ENCODE measurements at places on chromosomes 3 and 15.
A peak's percentile ranks its signal among the peaks of the same experiment; 100 is the strongest.

- DNase-seq: no peak
Measured at GRCh38 chr3:44877333-44877732, 2.9 kb downstream of the TGM4 start.

GRCh38 chr15:63223463-63223862 is 34.1 kb downstream of the RAB8B start:
- DNase-seq: no peak

GRCh38 chr3:126551839-126552687 is 6.7 kb downstream of the C3orf22 start:
- DNase-seq: no peak

GRCh38 chr3:100706365-100706764 is 2.9 kb upstream of the TFG start:
- DNase-seq: no peak

- DNase-seq: no peak
Measured at GRCh38 chr3:131107637-131108433, 81.2 kb downstream of the NEK11 start.

DNA sequence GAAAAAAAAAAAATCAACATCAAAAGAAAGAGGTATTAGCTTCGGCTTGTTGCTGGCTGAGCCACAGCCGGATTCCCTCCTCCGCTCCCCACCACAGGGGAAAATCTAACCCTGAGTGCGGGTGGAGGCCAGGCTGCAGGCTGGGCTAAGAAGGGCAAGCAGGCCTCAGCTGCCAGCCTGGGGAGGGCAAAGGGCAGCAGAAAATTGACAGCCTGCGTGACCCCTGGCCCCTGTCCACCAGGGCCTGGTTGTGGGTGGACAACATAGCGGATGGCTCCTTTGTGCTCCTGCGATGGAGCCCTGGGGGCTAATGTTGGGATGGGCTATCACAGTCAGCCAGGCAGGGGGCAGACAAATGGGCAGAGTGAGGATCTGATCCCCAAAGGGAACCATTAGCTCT is 25.4 kb downstream of the CACNA2D2 start:
- no peak for DNase-seq

GRCh38 chr15:87483468-87483867 is 773.1 kb downstream of the NTRK3 start:
- no peak for DNase-seq

- no peak for DNase-seq
Measured at GRCh38 chr3:10351013-10351735, 30.3 kb upstream of the SEC13 start.

- DNase-seq: no peak
Measured at GRCh38 chr3:197804511-197804910, 13.5 kb downstream of the LRCH3 start.

GRCh38 chr15:53987480-53987879 is 9.2 kb downstream of the UNC13C start:
- DNase-seq: no peak

GRCh38 chr3:63089007-63089750 is 188.9 kb upstream of the SYNPR start:
- DNase-seq: no peak

DNA sequence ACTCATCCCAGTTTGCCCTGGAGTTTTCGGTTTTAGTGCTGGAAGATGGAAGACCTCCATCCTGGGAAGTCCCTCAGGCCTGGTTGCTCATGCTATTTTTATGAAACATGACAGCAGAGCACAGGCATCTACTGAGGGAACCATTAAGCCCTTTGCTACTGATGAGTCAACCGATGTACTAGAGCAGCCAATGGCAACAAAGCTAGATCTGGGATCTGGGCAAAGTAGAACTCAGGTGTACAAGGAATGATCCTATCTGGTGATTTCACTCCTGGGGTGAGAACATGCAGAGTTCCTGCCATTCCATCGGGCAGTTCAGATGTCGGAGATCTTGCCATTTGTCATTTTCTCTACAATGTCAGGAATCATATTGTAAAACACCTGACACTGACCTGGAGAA is 166.2 kb upstream of the NSMCE3 start:
- no peak for DNase-seq

- no peak for DNase-seq
Measured at GRCh38 chr3:149476225-149476624, 1.7 kb downstream of the TM4SF4 start.

DNA sequence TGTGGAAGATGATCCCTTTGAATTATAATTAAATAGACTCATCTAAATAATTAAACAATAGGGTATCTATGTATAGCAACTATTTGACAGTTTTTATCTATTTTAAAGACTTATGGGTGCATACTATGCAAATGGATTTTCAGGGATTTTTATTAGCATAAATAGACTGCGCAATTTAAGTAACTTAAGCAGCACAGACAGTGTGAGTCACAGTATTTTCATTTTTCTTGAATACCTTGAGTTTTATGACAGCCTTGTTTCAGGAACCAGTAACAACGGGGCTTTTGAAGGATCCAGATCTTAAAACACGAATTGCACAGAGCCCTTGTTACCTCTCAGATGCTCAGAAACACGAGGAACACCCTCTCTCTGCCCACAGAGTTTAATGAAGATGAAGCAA is 175.5 kb upstream of the CD96 start:
- no peak for DNase-seq

DNA sequence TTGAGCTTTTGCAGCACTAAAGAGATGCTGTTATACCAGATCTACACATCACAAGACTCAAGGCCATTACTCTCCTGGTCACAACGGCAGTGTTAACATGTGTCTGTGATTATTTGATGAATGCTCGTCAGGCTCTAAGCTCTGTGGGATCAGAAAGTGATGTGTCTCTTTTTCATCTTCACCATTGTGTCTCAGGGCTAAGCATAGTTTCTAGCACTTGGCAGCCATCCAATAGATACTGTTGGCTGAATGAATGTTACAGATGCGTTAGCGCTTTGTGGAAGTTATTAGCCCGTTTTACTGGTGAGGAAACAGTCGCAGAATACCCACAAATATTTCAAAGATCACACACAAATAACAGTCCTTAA is 1.2 kb upstream of the FAM81A start:
- no peak for DNase-seq

GRCh38 chr3:57025237-57025636 is 35.2 kb upstream of the SPATA12 start:
- DNase-seq: no peak

- peak; percentile 8 for DNase-seq
Measured at GRCh38 chr15:59792359-59792758, 103.2 kb upstream of the BNIP2 start.

Measured in activated naive CD4-positive, alpha-beta T cell (primary cell).